Endothelial cell (in vitro differentiated cells): ENCODE measurements at places on chromosomes 2 and 18.
A peak's percentile ranks its signal among the peaks of the same experiment; 100 is the strongest.

DNA sequence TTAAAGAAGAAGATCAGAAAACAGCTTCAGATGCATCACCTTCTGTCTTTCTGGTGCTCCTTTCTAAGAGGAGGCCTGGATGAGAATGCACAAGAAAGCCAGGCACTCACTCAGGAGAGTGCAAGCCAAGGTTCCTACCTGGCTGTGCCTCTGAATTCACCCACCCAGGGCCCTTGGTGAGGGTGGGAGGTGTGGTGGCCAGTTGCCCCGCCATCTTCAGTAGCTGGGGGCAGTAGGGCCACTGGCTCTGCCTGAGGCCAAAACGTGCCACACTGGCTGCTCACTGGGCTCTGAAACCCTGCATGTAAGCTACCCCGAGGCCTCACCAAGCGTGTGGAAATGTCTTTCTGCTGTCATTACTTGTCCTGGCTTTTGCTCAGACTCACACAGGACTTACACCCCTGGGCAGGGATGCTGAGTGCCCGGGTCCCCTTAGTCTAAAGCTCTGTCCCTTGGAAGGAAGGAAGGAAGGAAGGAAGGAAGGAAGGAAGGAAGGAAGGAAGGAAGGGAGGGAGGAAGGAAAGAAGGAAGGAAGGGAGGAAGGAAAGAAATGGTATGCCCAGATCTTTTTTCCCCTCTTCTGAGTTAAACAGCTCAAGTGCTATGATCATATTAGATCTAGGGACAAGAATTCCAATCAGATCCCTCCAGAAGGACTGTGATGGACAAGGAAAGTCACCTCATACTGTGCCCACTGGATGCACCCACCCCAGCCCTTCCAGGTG is 8.5 kb upstream of the LBH start:
- no peak for DNase-seq
- peaks cover 37% of the 10 kb centered on the region for H3K4me1 ChIP-seq
- H3K4me3 ChIP-seq, result no peak overlapping the region
- no peaks in the 10 kb centered on the region for H3K36me3 ChIP-seq
- no peak overlapping the region for H3K27ac ChIP-seq

GRCh38 chr2:97718942-97719341 is 5.6 kb downstream of the ZAP70 start:
- peak overlapping the region; percentile 6 for H3K27ac ChIP-seq
- DNase-seq, result no peak
- H3K36me3 ChIP-seq, result peaks cover 5% of the 10 kb centered on the region
- no peak overlapping the region for H3K4me3 ChIP-seq

GRCh38 chr18:79136742-79137141 is 67.5 kb downstream of the ATP9B start:
- H3K27ac ChIP-seq, result no peak overlapping the region
- no peaks in the 10 kb centered on the region for H3K4me1 ChIP-seq
- DNase-seq, result no peak
- H3K27me3 ChIP-seq, result peaks cover 2% of the 10 kb centered on the region
- H3K4me3 ChIP-seq, result no peak overlapping the region
- H3K36me3 ChIP-seq, result no peaks in the 10 kb centered on the region

DNA sequence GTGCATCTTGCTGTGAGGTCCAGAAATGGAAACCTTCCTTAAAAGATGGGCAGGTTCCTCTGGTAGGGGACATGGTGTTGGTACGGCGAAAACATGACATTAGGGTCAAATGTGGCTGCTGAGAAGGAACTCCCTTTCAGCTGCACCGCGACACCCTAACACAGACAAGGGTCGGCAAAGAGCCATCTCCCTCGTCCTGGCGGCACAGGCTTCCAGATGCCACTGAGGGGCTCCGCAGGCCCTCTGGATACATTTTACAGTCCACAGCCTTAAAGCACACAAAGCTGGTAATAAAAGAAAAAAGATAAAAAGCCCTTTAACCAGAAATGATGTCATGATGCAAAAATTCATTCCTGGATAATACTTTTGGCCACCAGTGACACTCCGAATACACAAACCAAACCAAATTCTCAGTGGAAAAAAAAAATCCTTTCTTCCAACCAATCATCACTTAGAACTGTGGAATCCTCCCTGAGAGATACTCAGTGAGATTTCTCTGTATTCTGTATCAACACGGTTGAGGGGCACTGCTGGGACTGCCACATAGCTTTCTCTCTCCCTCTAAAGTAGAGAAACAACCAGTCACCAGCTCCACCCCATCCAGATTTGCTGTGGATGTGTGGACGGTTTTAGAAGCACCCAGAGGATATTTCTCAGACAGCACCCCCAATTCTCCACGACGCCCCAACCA is 174.8 kb downstream of the HDAC4 start:
- H3K36me3 ChIP-seq, result no peaks in the 10 kb centered on the region
- peaks cover 5% of the 10 kb centered on the region for H3K27me3 ChIP-seq
- no peak overlapping the region for H3K27ac ChIP-seq
- no peak for DNase-seq

DNA sequence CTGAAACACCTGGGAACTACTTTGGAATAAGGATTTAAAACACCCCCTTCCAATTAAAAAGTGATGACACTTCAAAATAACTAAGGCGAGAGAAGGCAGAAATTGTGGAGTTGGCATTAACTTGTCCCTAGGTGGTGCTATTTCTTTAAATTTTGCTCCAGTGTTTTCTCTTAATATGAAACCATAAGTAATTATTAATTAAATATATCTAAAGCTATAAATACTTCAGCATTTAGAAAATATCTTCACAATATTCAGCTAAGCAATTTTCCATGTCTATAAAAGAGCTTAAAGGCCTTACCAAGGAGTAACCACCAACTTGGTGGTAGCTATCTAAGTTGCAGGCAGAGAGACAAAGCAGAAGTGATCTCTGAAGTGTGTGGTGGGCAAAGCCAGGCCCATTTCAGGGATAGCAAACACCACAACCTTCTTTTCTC is 186.8 kb upstream of the PGAP1 start:
- peaks cover 15% of the 10 kb centered on the region for H3K4me1 ChIP-seq
- no peaks in the 10 kb centered on the region for H3K36me3 ChIP-seq
- no peak overlapping the region for H3K27ac ChIP-seq

DNA sequence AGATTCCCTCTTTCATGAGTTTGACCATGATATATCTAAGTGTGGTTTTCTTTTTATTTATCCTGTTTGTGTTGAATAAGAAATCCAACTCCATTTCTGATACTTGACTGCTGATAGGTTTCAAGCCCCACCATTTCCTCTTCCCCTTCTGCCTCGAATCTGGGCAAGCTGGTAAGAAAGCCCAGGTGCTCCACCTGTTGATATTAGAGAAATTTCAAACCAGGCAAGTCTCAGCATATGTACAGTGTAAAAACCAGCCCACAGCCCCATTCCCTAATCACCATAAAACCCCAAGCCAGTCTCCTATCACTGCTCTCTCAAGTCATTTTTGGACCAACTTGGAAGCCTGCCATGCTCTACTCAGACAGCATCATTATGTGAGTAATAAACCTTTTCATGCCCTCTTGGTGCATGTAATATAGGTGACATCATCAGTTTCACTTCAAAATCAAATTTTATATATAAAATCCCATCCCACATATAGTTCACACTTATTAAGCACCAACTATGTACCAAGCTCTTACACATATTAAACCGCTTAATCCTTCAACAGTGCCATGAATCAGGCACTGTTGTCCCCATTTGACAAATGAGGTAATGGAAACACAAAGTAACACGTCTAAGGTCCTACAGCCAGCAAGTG is 46.6 kb downstream of the SMAD2 start:
- peak overlapping the region; percentile 7 for H3K4me3 ChIP-seq
- peaks cover 18% of the 10 kb centered on the region for H3K36me3 ChIP-seq
- no peak for DNase-seq
- H3K27me3 ChIP-seq, result no peaks in the 10 kb centered on the region

- H3K36me3 ChIP-seq, result no peaks in the 10 kb centered on the region
- DNase-seq, result no peak
- H3K27me3 ChIP-seq, result no peaks in the 10 kb centered on the region
- H3K4me1 ChIP-seq, result peaks cover 4% of the 10 kb centered on the region
Measured at GRCh38 chr2:58042486-58042970, 4.1 kb upstream of the VRK2 start.

DNA sequence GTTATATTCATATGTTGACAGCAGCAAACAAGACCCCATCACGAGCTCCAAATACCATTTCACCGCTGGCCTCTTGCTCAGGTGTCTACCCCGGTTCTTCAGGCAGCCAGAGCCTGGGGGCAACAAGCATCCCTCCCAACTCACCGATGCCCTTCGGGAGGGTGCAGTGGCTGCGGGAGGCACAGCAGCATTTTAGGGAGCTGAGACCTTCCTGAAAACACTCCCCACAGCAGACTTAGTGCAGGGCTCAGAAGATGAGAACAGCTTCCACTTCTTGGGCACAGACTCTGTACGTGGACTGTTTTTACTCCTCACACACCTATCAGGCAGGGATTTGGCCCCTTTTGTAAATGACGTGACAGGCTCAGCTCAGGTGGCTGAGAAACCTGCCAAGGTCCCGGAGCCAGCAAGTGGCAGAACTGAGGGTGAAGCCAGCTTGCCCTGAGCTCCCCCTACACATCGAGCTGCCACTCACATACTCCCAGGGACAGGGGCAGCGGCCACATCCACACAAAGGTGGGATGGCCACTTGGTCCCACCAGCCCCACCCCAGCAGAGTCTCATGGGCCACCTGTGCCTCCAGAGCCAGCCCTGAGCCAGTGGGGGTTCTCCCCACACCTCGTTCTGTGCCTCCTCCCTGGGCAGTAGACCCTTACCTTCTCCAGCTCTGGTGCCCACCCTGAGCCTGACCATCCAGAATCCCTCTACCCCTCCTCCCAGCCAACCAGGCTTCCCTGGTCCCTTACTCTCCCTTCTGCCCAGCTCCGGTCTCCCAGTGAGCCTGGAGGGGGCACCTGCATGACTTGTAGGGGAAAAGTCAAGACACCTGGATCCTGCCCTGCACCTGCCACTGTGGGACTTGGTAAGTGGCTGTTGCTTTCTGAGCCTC is 28.5 kb downstream of the CYP27C1 start:
- peaks cover 23% of the 10 kb centered on the region for H3K4me1 ChIP-seq
- peaks cover 7% of the 10 kb centered on the region for H3K27me3 ChIP-seq
- no peak overlapping the region for H3K27ac ChIP-seq
- no peak for DNase-seq

DNA sequence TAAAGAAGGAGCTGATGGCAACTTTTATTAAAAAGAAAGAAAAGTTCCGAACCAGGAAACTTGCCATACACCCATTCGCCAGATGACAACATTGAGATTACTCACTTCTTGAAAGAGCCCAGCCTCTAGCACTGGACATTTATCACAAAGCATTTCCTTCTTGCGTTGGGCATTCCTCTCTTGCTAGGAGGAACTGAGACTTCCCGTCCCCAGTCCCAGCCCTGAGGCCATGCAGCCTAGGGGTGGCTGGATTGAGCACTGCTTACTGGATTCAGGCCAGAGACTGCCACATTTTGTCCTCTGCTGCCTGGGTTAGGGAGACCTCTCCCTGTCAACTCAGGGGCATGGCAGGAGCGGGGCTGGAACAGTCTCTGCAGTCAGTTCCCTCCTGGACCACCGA is 80.1 kb downstream of the SDC1 start:
- no peak overlapping the region for H3K27ac ChIP-seq
- H3K4me3 ChIP-seq, result no peak overlapping the region
- H3K27me3 ChIP-seq, result peaks cover 5% of the 10 kb centered on the region
- peaks cover 17% of the 10 kb centered on the region for H3K4me1 ChIP-seq
- DNase-seq, result no peak

DNA sequence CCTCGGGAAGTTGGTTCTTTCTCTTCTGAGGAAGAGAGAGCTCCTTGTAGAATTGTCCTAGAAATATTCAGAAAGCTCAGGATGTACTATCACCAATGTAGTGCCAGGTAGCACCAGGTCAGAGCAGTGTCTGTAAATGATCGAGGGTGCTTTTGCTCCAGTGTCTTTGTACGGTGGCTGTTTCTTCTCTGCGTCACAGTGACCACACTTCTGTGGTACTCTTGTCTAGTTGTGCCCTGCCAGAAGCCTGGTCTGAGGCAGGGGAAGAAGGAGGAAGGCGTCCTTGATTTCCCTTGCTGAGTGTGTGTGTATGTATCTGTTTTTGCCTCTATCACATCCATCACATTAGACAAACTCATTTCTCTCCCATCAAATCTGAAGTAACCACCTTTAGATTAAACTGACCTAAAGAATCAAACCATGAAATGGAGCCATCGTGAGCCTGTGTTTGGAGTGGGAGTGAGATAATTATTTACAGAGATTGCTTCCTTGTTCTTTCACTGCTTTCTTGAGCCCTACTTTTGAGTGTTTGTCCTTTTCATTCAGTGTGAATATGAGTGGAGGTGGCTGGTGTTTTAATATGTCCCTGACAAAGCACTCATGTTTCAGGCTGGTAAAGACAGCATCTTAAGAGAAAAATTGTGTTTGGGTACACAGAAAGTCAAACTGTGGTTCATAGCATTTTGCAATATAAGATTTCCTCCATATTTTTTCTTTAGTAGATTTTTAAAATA is 97.2 kb downstream of the ACOXL start:
- DNase-seq, result no peak
- H3K4me1 ChIP-seq, result no peaks in the 10 kb centered on the region
- H3K27me3 ChIP-seq, result peaks cover 3% of the 10 kb centered on the region
- no peak overlapping the region for H3K4me3 ChIP-seq

DNA sequence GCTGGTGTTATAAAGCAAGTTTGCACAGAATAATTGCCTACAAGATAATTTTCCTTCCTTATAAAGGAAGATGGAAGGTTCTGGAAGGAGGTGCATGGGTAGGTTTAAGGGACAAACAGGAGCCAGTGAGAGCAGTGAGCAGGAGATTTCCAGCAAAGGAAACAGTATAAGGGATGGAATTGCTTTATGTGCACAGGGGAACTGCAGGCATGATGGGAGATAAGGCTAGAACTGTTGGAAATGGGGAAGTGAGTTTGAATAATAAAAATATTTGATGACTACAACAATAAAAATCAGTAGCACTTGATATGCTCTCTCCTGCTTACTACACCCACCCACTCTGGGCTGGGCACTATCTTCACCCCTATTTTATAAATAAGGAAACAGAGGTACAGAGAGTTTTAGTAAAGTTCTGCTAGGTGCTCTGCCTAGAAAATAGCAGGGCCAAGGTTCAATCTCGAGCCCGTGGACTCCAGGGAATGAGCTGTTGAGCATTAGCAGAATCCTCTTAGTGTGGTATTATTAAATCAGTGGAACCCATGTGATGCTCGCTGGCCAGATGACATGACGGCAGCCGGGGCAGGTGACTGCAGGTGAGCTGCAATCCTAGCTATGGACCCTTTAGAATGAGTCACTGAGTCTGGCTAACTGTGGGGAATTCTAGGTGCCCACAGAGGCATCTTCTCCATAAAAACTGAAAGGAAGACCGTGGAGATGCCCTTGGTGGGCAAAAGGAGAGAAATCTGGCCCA is 302.5 kb downstream of the PIEZO2 start:
- H3K36me3 ChIP-seq, result no peaks in the 10 kb centered on the region
- no peaks in the 10 kb centered on the region for H3K4me1 ChIP-seq
- H3K27ac ChIP-seq, result no peak overlapping the region

DNA sequence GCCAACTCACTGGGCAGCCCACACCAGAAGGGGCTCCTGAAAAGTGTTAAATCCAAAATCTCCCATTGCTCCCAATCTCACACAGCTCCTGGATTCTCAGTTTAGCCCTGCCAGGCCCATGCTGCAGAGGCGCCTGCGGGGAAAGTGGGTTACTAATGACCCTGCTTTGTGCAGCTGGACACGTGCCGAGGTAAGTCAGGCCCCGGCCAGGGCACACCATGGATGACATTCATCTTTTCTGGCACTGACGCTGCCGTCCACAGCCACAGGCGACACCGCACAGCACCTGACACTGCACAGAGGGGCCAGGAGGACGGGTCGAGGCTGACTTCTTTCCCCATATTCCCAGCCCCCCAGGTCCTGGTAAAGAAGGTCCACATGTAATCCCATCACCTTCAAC is 193.5 kb downstream of the EIPR1 start:
- no peaks in the 10 kb centered on the region for H3K4me1 ChIP-seq
- H3K36me3 ChIP-seq, result peaks cover 30% of the 10 kb centered on the region
- peaks cover 13% of the 10 kb centered on the region for H3K27me3 ChIP-seq
- H3K4me3 ChIP-seq, result no peak overlapping the region
- no peak for DNase-seq

GRCh38 chr2:30225131-30225762 is 6.1 kb upstream of the LBH start:
- DNase-seq, result peak; percentile 28
- H3K4me3 ChIP-seq, result peak overlapping the region; percentile 83
- H3K4me1 ChIP-seq, result peaks cover 40% of the 10 kb centered on the region
